Activated CD4-positive, alpha-beta memory T cell treated with anti-CD3 and anti-CD28 coated beads for 36 hours (primary cell): ENCODE measurements at places on chromosomes 6 and 20. TPM values are rescaled to one million over a fixed set of nuclear protein-coding genes. Genes with fewer than 3 reads are reported as not detected.

- no peaks in the 10 kb centered on the region for H3K36me3 ChIP-seq
- H3K27ac ChIP-seq = no peak overlapping the region
- no peaks in the 10 kb centered on the region for H3K27me3 ChIP-seq
- H3K4me3 ChIP-seq = no peak overlapping the region
- DNase-seq = no peak
- peaks cover 6% of the 10 kb centered on the region for H3K4me1 ChIP-seq
Measured at GRCh38 chr6:14883921-14884320, 361.9 kb upstream of the JARID2 start.

- H3K36me3 ChIP-seq = no peaks in the 10 kb centered on the region
- no peak overlapping the region for H3K27ac ChIP-seq
- DNase-seq = no peak
- no peaks in the 10 kb centered on the region for H3K4me1 ChIP-seq
Measured at GRCh38 chr20:16205507-16205906, 367.7 kb downstream of the KIF16B start.

DNA sequence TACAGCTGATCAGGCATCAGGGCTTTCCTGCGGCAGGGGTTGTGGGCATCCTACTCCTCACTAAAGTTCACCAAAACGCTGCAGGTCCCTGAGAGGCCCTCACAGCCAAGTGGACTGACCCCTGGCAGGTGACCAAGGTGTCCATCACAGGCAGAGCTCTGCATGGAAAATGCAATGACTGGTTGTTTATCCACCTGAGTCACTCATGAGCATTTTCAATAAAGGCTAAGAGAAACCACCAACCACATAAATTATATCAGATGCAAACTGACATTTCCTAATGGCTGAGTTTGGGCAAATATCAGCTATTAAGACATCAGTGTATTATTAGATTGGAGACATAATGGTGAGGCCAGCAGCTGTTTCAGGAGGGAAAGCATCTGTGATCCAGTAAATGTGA is 152.7 kb upstream of the SYNDIG1 start:
- H3K27ac ChIP-seq = no peak overlapping the region
- no peak for DNase-seq
- H3K4me3 ChIP-seq = no peak overlapping the region
- H3K4me1 ChIP-seq = no peaks in the 10 kb centered on the region
- H3K36me3 ChIP-seq = no peaks in the 10 kb centered on the region
- no peaks in the 10 kb centered on the region for H3K27me3 ChIP-seq

The ACTL10 gene
- total RNA-seq = 1.8 TPM

DNA sequence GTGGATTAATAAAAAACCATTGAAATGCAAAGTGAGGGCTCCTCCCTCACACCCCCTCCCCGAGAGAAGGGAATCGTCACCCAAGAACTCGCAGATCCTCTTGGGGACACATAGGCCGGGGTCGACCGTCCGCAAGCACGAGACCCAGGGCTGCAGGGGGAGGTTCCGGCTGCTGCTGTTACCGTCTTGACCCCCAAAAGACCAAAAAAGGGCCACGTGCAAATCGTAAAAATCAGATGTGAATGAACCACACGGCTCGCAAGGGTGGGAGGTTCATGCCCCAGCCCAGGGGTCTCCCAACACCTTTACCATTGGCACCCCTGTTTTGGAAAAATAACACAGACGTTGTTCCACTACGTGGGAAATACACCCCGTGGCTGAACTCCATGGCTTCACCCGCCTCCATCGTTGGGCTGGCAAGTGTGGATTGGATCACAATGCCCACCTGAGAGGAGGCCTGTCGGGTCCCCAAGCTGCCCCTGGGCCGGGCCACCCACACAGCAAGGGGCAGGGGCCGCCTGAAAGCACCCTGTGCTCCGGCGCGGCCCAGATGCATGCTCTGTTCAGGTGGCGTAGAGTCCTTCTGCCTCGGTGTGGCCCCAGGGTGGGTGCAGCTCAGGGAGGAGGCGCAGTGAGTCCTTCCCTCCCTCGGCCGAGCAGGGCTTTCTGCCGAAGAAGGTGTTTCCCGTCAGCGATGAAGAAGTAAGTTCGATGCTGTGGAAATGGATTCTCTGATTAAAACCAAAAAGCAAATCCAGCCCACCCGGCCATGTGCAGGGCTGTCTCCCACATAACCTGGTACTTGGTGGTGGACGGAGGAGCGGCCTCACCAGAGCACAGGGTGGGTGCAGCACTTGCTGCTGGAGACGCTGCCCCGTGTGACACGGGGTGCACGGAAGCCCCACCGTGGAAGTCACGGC is 85.0 kb downstream of the YTHDF1 start:
- H3K36me3 ChIP-seq = no peaks in the 10 kb centered on the region
- no peak overlapping the region for H3K27ac ChIP-seq
- DNase-seq = no peak
- peaks cover 16% of the 10 kb centered on the region for H3K27me3 ChIP-seq
- H3K4me1 ChIP-seq = no peaks in the 10 kb centered on the region

GRCh38 chr6:26404546-26404945 is 2.5 kb downstream of the BTN3A1 start:
- peaks cover 23% of the 10 kb centered on the region for H3K36me3 ChIP-seq
- H3K27me3 ChIP-seq = no peaks in the 10 kb centered on the region
- H3K4me1 ChIP-seq = peaks cover 50% of the 10 kb centered on the region
- H3K4me3 ChIP-seq = peak overlapping the region; percentile 4
- no peak overlapping the region for H3K27ac ChIP-seq

DNA sequence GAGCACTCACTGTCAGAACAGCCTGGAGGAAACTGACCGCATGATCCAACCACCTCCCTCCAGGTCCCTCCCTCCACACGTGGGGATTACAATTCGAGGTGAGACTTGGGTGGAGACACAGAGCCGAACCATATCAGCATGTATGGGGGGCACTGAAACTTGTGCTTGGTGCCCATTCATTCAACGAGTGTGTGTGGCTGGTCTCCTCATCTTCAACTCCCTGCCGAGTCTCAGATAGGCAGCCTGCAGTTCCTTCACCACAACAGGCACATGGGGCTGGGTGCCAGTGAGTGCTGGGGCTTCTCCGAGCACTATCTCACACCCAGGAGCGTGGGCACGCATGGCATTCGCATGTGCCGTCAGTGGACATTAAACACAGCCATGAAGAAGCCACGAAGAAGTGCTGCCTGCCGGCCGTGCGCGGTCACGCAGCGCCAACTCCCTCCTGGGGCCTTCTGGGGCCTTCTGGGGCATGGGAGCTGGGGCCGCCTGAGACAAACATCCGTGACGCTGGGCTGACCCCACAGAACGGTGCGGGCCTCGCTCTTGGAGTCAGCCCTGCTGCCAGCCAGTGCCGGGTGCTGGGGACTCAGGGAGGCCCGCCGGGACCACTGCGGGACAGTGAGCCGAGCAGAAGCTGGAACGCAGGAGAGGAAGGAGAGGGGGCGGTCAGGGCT is 714 bp upstream of the RTEL1 start:
- H3K4me3 ChIP-seq = peak overlapping the region; percentile 92
- H3K27me3 ChIP-seq = no peaks in the 10 kb centered on the region
- no peak for DNase-seq
- H3K4me1 ChIP-seq = peaks cover 29% of the 10 kb centered on the region
- peak overlapping the region; percentile 93 for H3K27ac ChIP-seq

- H3K4me3 ChIP-seq = no peak overlapping the region
- no peak overlapping the region for H3K27ac ChIP-seq
- H3K36me3 ChIP-seq = peaks cover 16% of the 10 kb centered on the region
- no peak for DNase-seq
Measured at GRCh38 chr6:15355683-15356099, 109.8 kb downstream of the JARID2 start.

- H3K4me3 ChIP-seq = peak overlapping the region; percentile 21
- H3K27me3 ChIP-seq = no peaks in the 10 kb centered on the region
- H3K36me3 ChIP-seq = peaks cover 41% of the 10 kb centered on the region
- H3K4me1 ChIP-seq = peaks cover 77% of the 10 kb centered on the region
Measured at GRCh38 chr6:11374036-11375010, 141.9 kb upstream of the NEDD9 start.

The HM13 gene
- 110 TPM for total RNA-seq

DNA sequence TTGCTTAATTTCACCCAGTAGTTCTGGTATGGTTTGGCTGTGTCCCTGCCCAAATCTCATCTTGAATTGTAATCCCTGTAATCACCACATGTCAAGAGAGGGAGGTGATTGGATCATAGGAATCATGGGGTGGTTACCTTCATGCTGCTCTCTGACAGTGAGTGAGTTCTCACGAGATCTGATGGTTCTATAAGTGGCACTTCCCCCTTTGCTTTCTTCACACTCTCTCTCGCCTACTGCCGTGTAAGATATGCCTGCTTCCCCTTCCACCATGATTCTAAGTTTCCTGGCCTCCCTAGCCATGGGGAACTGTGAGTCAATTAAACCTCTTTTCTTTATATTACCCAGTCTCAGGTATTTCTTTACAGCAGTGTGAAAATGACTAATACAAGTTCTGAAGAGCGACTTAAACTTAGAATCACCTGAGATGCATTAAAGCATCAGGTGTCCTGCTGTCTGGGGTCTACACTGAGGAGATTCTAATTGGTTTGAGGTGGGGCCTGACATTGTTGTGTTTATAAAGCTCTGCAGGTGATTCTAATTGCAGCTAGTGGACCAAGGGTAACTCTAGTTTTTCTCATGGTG is 82.1 kb upstream of the DTNBP1 start:
- no peak overlapping the region for H3K4me3 ChIP-seq
- no peak overlapping the region for H3K27ac ChIP-seq
- H3K36me3 ChIP-seq = no peaks in the 10 kb centered on the region
- DNase-seq = no peak

GRCh38 chr20:31716351-31716750 is 6.3 kb downstream of the BCL2L1 start:
- H3K4me1 ChIP-seq = peaks cover 65% of the 10 kb centered on the region
- peaks cover 92% of the 10 kb centered on the region for H3K36me3 ChIP-seq
- DNase-seq = no peak

GRCh38 chr6:4125933-4126864 is 9.2 kb downstream of the ECI2 start:
- no peaks in the 10 kb centered on the region for H3K27me3 ChIP-seq
- no peak overlapping the region for H3K27ac ChIP-seq
- peaks cover 50% of the 10 kb centered on the region for H3K36me3 ChIP-seq

DNA sequence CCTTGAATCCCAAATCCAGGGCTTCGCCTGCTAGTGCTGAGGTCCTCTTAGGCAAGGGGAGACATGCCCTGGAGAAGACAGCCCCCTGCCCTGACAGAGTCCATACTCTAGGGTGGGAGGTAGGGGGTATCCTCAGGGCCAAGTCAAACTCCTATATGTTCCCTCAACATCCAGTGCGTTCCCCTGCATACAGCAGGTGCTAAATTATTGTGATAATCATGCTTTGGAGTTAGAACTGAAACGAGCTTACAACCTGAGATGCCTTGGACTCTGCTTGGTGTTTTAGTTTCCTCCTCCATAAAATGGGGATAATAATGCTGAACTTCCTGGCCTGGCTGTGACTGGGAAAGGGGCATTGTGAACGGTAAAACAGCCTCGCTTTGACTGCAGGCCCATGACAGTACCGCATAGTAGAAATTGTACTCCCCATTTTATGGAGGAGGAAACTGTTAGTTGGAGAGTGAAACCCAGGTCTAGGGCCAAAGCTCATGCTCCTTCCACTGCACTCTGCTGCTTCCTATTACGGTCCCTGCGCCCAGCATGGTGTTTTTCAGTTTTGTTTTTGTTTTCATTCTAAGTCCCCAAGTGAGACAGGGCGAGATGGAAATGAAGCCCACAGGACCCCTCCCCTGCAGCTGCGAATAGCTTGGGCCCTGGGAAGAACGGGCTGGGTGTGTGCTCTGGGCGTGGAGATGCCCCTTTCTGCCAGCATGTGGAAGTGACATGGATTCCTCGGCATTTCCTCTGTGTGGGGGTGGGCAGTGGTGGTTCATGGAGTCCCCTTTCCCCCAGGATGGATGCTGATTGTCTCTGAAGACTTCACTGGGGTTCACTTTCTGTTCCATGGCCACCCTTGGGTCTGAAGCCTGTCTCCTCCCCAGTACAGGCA is 162.5 kb downstream of the VEGFA start:
- H3K36me3 ChIP-seq = no peaks in the 10 kb centered on the region
- H3K27ac ChIP-seq = no peak overlapping the region
- no peaks in the 10 kb centered on the region for H3K27me3 ChIP-seq
- no peak overlapping the region for H3K4me3 ChIP-seq
- DNase-seq = no peak

The MUCL3 gene
- not detected for total RNA-seq

The DEFB118 gene
- total RNA-seq = not detected

DNA sequence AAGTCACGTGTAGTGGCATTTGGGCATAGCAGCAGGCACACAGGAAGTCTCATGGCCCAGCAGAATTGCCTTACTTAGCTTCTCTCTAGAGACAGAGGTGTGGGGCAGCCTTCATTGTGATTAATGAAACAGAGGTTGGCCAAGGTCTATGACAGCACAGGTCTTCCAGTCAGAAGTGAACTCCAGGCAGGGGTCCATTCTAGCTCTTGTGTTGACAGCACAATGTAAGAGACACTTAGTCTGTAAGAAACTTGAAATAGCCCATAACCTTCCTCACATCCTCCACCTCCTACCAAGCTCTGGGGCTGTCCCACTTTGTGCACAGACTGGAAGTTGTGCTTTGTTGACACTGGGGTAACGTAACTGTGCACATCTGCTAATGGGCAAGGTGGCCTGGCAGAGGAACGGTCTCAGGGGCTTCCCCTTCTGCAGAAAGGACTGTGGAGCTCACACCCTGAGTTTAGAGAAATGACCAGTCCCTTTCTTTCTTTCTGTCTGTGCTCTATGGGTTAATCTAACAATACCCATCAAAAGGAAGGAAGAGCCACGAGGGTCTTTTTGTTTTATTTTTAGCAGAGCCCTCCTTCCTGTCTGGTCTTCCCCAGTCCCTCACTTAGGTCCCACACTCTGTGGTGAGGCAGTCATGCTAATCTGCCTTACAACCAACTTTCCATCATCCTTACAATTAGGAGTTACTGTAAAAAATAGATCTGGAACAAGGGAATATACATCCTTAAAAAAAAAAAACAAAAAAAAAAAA is 35.6 kb upstream of the TAGAP start:
- H3K36me3 ChIP-seq = peaks cover 1% of the 10 kb centered on the region
- no peak overlapping the region for H3K4me3 ChIP-seq
- H3K27ac ChIP-seq = peak overlapping the region; percentile 23
- peak; percentile 54 for DNase-seq

DNA sequence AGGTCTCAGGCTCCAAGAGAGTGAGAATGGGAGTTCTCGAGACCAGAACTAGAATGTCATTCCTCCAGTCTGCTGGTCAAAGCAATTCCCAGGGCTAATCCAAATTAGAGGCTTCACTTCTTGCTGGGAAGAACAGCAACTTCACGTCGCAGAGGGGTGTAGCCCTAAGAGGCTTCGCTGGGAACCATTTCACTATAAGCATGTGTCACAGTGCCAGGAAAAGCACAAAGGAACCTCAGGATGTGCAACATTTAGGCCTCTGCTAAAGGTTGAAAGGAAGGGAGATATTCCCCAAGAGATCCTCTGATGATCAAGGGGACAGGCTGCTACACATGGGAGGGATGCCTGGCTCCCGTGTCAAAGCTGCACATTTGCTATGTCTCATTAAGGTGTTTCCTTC is 35.9 kb upstream of the NXT1 start:
- H3K27ac ChIP-seq = no peak overlapping the region
- H3K27me3 ChIP-seq = peaks cover 11% of the 10 kb centered on the region
- H3K4me1 ChIP-seq = no peaks in the 10 kb centered on the region
- H3K4me3 ChIP-seq = no peak overlapping the region
- no peak for DNase-seq
- no peaks in the 10 kb centered on the region for H3K36me3 ChIP-seq

The ZNF334 gene
- 2.2 TPM for total RNA-seq
